ENCODE measurements at places on chromosomes 6 and 20. TPM values are rescaled to one million over a fixed set of nuclear protein-coding genes. Genes with fewer than 3 reads are reported as not detected.

The ID4 gene
- 2.0 TPM for total RNA-seq

The AMD1 gene
- 44.2 TPM for total RNA-seq

The HS3ST5 gene
- total RNA-seq, result 0.41 TPM

The PACSIN1 gene
- not detected for total RNA-seq

The TCF21 gene
- 0.24 TPM for total RNA-seq

The ETV7 gene
- not detected for total RNA-seq

The FAM184A gene
- total RNA-seq, result 0.40 TPM

The C20orf144 gene
- not detected for total RNA-seq

The OOEP gene
- not detected for total RNA-seq

The CALHM5 gene
- 0.98 TPM for total RNA-seq

The IL17F gene
- not detected for total RNA-seq

The PPP1R3G gene
- not detected for total RNA-seq

The RIPOR3 gene
- 9.6 TPM for total RNA-seq

The TRAPPC3L gene
- total RNA-seq, result not detected

The FOXS1 gene
- total RNA-seq, result not detected

The ARHGAP18 gene
- 7.8 TPM for total RNA-seq

The ZC2HC1B gene
- total RNA-seq, result not detected

The BMP2 gene
- total RNA-seq, result 4.3 TPM

The PKHD1 gene
- not detected for total RNA-seq

The SOX18 gene
- total RNA-seq, result 2.9 TPM

The NRSN1 gene
- total RNA-seq, result not detected

The MYLK4 gene
- 15.5 TPM for total RNA-seq

The PBOV1 gene
- not detected for total RNA-seq

The CDH4 gene
- total RNA-seq, result 0.38 TPM

The KCNK16 gene
- total RNA-seq, result not detected
